ENCODE measurements at places on chromosomes 1 and 21.

DNA sequence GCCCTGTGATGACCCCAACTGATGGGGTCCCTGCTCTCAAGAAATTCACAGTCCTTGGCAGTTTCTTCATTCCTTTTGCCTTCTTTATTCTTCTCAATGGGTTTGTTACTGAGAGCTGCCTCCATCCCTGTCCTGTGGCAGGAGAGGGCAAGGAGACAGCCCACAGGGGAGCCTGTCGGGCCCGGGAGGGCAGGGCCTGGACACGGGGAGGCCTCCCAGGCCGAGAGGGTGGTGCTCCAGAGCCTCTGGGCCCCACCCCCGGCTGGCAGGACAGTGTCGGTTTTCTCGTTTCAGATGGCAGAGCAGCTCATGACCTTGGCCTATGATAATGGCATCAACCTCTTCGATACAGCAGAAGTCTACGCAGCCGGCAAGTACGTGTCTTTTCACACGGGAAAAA lies 36.2 kb downstream of the KCNAB2 start:
- no peak for DNase-seq

GRCh38 chr1:100799548-100799947 lies 80.0 kb downstream of the VCAM1 start:
- no peak for DNase-seq

DNA sequence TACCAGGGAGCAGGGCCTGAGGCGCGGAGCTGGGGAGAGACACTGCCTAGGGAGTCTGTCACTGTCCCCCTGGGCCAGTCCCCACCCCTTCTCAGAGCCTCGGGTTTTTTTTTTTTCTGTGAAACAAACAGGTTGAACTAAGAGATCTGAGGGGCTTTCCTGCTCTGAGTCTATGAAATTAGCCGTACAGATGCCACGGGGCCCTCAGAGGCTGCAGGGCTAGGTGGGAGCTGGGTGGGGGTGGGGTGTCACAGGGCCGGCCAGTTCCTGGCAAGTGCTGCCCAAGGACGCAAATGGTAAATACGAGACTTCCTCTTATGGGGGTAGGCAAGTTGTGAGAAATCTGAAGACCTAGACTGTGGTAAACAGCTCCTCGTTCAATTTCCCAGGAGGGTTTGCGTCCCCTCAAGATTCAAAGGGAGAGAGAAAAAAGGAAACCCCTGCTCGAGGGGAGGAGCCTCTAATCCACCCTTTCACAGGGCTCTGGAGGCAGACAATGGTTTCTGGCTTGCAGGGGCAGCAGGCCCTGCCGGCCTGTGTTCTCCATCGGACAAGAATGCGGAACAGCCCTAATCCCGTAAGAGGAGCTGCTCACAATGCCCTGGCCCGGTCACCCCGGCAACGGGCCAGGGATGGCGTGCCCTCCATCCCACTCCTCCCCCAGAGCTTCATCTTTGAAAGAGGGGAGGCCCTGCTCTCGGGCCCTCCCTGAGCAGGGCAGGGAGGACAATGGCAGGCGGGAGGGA lies 7.8 kb downstream of the NUAK2 start:
- DNase-seq: no peak

GRCh38 chr1:183370399-183371058 lies 47.7 kb downstream of the NMNAT2 start:
- DNase-seq: no peak

DNA sequence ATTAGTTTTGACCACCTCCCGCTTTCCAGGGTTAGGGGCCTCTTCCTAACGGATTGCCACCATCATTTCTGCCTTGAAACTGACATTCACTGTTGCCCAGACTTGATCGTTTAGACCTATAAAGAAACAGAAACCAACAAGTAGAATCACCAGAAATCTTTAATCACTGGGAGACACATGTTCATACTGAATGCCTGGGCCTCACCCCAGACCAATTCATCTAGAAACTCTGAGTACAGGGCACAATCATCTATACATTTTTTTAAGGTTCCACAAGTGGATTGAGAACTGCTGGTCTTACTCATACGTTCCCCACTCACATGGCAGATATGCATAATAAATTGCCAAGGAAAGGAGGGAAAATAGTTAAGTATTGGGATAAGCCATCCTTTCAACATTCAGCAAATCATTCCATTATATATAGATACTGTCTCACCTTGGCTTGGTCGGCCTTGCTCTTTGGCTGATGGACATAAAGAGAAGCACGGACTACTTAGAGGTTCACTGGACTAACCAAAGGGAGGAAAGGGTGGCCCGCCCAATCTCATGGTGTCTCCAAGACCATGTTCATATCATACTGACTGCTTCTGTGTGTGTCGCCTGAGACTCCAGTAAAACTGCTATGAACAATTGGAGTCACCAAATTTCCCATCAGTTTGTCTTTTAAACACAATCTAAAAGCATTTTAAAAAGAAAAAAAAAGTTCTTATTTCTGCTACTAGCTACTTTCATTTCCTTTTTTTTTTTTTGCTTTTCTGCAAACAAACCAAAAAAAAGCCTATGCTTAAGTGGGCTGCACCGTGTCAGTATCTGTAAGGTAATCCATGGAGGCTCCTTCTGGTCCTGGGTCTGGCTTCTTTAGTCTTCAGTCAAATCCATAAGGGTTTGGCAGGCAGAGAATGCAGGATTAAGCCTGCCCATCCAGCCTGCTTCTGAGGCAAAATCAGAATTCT lies 9.4 kb upstream of the TARBP1 start:
- DNase-seq: no peak

DNA sequence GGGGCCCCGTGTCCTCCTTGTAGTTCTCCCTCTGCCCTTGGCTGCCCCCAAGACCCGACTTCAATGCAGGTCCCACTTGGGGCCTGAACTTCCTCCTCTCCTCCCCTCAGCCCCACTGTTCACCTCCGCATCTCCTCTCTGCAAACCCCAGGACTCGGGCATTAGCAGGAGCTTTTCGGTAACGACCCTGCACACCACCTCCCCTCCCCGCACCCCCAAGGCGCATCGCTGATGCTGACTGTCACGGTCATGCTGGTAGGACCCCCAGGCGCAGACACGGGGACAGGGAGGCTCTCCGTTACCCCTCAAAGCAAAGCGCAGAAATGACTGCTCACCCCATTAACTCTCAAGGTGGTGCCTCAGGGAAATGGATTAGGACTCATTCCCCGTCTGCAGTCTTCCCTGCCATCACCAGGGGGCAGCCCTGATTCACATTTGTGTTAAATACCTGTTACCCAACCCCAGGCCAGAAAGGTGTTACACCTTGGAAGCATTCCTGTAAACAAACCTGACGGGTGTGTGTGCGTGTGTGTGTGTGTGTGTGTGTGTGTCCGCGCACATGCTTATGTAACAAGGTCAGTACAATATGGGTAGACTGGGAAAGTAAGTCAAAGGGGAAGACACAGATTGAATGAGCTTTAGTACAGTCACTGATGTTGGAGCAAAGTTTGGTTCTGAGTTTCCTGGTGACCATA lies 6.4 kb upstream of the GUCA2B start:
- peak; percentile 64 for DNase-seq

DNA sequence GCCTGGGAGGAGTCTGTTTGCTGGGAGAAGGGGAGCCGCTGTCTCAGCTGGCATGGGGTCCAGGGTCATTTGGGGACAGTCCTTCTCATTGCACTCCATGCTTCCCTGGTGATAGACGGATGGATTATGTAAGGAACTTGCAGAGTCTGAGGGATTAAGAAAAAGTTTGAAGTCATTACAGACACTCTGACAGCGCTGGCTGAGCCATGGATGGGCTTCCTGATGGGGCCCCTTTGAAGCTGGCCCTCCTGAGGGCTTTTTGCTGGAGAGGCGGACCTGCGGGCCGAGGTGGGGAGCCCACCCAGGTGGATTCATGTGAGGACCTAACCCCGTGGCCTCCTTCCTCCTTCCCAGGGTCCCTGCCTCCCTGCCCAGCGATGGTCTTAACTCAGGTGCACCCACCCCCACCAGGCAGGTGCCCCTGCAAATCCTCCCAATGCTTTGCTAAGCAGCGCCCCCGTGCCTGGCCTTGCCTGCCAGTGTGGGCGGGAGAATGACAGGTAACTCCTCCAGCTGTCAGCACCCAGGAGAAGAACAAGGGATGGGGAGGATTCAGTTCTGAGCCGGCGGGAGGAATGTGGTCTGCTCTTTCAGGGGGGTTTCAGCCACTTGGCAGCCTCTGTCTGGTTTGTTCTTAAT lies 24.2 kb upstream of the C1orf174 start:
- no peak for DNase-seq

- no peak for DNase-seq
Measured at GRCh38 chr1:213417846-213418245, 366.8 kb downstream of the RPS6KC1 start.

GRCh38 chr1:184753608-184754475 lies 816 bp downstream of the EDEM3 start:
- no peak for DNase-seq

GRCh38 chr1:193104907-193105820 lies at the start of gene GLRX2:
Gene GLRX2, minus strand, starts transcription at chr1:193105414. Its CDS starts 32 bp downstream, at chr1:193105382.
- peak; percentile 90 for DNase-seq

DNA sequence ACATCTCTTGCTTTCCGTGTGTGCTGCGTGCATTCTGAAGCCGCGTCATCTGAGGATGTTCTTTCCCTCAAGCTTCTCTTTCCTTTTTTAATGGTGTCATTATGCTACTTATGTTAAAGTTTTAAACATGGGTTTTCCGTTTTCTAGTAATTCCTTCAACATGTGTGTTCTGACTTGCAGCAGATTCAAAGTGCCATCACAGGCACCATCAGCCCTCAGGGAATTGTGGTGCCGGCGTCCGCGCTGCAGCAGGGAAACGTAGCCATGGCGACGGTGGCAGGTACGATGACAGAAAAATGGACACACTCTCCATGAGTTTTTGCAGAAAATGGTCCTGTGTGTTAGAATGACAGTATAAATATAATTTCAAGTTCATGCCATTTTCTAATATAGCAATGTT lies 42.4 kb downstream of the PKNOX1 start:
- DNase-seq: no peak

- DNase-seq: no peak
Measured at GRCh38 chr1:174352117-174352516, 95.6 kb upstream of the GPR52 start.

DNA sequence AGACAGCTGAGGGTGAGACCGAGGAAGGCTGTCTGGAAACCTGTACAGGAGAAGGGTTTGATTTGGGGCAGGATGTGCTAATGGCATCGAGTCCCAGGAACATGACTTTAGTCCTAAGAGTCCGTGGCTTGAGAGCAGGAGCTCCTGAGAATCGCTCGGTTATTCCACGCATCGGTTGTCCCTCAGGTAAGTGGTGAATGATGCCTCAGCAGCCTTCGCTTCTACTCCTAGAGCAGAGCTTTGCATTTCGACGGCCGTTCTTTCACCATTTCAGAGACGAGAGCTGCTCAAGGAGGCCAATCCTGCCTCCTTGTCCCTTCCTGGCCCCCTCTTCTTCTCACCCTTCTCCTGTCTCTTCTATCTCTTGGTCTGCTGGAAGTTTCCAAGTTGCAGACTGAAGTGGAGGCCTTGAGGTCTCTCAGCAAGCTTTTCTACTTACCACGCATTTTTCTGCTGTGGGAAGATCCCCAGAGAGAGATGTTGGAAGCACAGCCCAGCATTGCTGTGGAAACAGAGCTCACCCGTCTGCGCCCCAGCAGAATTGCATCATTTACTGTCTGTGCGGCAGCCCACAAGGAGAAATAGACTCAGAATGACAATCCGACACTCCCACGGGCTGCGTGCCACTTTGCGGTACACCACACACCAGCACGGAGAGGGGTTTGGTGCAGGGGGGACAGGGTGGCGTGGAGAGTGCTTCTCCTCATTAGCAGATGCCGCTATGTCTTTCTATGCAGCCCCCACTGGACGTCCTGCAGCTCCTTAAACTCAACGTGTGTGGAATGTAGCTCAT lies 270.7 kb upstream of the C1orf174 start:
- no peak for DNase-seq

DNA sequence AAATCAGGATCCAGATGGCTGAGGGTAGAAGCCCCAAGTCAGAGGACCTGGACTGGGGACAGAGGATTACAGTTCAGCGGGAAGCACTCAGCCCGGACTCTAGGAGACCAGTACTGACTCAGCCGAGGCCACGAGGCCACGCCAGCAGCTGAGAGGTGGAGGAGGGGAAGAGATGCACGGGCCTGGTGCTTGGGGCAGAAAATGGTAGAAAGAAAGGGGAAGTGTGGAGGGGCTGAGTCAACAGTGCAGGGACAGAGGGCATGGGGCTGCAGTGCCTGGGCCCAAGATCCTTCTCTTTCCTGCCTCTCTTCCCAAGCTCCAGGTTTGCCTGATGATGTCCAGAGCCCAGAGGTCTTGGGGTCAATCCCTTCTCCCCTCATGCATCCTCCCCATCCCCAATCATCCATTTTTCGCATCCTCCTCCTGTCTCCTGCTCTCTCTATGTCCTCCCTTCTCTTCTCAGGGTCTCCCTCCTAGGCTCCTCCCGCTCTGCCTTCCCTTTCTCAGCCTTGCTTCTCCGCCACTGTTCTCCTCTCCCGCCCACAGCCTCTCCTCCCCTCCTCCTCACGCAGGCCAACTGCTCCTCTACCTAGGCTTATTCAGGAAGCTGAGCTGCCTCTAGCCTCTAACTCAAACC lies 7.7 kb downstream of the ARHGEF2 start:
- no peak for DNase-seq

DNA sequence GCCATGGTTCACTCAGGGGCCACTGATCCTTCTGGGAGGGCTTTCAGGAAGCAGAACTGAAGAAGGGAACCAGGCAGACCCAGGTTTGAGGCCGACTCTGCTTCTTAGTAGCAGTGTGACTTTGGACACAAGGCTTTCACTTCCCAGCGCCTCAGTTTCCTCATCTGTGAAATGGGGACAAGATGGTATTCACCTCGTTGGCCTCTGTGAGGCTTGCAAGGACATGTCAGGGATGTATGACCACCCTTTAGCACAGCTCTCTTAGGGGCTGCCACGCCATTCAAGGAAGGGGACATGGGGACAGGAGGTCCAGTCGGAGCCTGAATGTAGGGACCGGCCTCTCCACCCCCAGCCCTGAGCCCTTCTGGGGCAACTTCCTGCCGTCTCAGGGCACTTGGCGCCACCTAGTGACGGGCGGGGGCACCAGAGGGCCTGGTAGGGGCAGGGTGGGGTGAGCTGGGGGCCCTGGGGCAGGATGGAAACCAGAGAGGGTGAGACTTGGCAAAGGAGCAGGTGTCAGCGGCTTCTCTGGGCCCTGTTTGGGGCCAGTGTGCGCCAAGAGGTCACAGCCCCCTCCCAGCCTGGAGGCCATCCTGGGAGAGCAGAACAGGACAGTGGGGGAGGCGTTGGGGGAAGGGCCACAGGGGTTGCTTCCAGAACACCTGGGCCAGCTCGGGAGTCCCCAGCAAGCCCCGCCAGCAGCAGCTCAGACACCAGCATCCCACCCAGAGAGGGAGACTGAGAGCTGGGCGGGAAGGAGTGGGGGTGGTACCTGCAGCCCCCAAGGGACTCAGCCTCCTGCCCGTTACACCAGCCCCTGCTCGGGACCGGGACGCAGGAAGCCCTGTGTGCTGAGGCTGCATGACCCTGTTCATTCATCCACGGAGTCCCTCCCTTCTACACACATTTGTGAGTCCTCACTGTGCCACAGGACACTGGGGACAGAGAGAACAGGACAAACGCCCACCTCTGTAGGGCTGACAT lies 102.5 kb upstream of the TARDBP start:
- no peak for DNase-seq
